ENCODE measurements at places on chromosomes 5 and 9. TPM values are rescaled to one million over a fixed set of nuclear protein-coding genes. Genes with fewer than 3 reads are reported as not detected.

DNA sequence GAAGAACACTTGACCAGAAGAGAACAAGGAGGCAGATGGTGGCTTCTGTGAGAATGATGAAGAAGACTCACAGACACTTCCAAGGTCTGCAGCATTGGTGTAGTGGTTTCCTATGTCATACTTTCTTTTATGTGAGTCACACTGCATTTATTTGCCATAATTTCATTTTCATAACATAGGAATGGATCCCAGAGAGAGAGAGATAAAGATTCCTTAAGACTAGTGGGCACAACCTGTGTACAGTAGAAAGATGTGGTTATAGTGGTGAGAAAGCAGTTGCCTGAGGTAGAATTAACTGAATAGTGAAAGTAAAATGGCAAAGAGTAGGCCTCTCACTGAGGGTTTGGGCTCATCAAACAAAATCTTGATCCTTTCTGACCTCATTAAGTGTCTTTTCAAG is 7.6 kb upstream of the CCDC152 start:
- H3K4me3 ChIP-seq = no peak overlapping the region
- no peaks in the 10 kb centered on the region for H3K36me3 ChIP-seq
- H3K27ac ChIP-seq = no peak overlapping the region
- no peaks in the 10 kb centered on the region for H3K27me3 ChIP-seq

DNA sequence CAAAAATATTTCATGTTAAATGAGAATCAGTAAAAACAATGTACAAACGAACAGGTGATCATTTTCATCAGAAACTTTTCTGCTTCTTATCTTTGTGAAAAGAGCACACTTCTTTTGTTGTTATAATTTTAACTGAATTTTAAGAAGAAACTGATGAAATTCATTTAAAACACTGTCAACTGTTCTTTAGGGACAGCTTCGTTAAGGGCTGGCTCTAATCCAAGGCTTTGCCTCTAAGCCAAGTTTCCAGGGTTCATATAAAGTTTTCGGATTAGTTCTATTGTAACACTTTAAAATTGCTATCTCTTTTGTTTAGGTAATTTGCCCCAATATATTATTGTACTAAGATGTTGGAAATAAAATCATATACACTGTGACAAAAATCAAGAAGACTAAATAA is 559.2 kb downstream of the TUSC1 start:
- no peaks in the 10 kb centered on the region for H3K36me3 ChIP-seq
- no peaks in the 10 kb centered on the region for H3K4me1 ChIP-seq
- DNase-seq = no peak
- H3K4me3 ChIP-seq = no peak overlapping the region

The HTR4 gene
- 21.5 TPM for total RNA-seq

- H3K27me3 ChIP-seq = no peaks in the 10 kb centered on the region
- H3K4me1 ChIP-seq = no peaks in the 10 kb centered on the region
- DNase-seq = no peak
- no peak overlapping the region for H3K4me3 ChIP-seq
- H3K36me3 ChIP-seq = peaks cover 2% of the 10 kb centered on the region
Measured at GRCh38 chr9:83656032-83656680, 33.2 kb downstream of the IDNK start.

DNA sequence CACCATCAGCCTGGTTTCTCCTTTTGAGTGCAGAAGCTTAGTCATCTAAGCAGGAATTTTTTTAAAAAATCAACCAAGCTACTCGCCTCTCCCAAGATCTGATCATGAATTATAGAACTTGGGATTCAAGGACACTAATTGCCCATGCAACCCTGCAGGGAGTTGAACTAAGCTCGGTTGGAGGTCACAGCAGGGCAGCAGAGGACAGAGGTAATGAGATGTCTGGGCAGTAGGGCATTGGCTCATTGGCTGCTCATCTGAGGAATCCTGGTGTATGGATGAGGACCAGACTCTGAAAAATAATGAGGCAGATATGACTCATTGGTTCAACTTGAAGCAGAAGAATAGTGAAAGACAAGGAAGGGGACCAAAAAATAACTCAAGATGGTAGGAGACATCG is 111.8 kb upstream of the TLE1 start:
- H3K27ac ChIP-seq = no peak overlapping the region
- no peak overlapping the region for H3K4me3 ChIP-seq
- no peak for DNase-seq
- H3K36me3 ChIP-seq = no peaks in the 10 kb centered on the region
- no peaks in the 10 kb centered on the region for H3K27me3 ChIP-seq
- no peaks in the 10 kb centered on the region for H3K4me1 ChIP-seq

DNA sequence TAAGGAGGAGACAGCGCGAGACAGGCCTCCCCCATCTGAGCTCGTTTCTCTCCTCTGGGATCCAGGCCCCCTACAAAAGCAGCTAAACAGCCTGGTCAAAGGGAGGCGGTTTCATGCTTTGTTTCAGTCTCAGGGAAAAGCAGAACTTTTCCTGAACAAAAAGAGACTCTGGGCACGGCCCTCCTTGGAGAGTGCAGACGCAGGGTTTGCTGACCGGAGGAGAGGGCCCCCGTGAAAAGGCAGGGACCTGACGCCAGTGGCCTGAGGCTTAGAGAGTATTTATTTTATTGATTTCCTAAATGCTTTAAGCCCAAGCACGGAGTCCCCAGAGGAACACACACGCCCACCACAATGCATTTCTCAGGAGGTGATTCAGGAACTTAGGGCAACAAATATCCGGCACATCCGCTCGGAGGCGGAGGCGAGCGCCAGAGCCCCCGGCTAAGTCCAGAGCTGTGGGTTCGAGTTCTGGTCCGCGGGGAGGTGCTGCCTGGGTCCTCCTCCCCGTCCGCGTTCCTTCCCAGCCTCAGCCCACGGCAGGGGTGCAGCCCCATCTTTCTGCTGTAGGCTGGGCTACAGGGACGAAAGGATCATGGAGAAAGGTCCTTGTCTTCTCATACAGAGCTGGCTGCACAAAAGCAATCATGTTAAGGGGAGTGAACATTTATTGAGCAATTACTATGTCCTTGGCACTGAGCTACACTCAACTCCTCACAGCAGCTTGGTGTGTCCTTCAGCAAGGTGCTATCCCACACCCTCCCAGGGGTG is 40.0 kb downstream of the PTGES start:
- H3K4me3 ChIP-seq = no peak overlapping the region
- H3K36me3 ChIP-seq = no peaks in the 10 kb centered on the region
- H3K27ac ChIP-seq = peak overlapping the region; percentile 9
- H3K4me1 ChIP-seq = no peaks in the 10 kb centered on the region
- DNase-seq = no peak
- no peaks in the 10 kb centered on the region for H3K27me3 ChIP-seq

GRCh38 chr5:96669909-96670308 is 7.7 kb downstream of the CAST start:
- DNase-seq = no peak
- H3K4me3 ChIP-seq = no peak overlapping the region
- no peaks in the 10 kb centered on the region for H3K27me3 ChIP-seq

GRCh38 chr5:133261993-133262392 is 210.2 kb downstream of the HSPA4 start:
- no peaks in the 10 kb centered on the region for H3K36me3 ChIP-seq
- H3K4me1 ChIP-seq = no peaks in the 10 kb centered on the region
- H3K27me3 ChIP-seq = no peaks in the 10 kb centered on the region
- H3K4me3 ChIP-seq = no peak overlapping the region
- H3K27ac ChIP-seq = no peak overlapping the region

DNA sequence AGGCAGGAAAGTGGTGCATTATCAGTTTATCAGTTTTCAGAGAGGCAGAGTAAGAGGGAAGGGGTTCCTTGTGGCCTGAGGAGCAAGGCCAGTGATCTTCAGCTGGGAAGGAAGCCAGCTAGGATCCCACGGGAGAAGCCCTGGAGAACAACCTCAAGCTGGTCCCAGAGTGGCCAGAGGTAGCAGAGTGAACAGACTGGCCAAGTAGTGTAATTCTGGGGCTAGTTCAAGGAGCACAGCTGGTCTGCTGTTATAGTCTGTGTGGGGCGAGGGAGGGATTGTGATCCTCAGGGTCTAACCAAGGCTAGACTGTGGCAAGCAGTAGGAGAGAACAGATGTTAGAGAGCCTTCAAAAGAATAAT is 164.6 kb downstream of the CARTPT start:
- no peak overlapping the region for H3K27ac ChIP-seq
- no peaks in the 10 kb centered on the region for H3K4me1 ChIP-seq
- H3K36me3 ChIP-seq = no peaks in the 10 kb centered on the region

GRCh38 chr5:66174338-66174737 is 30.2 kb downstream of the SREK1 start:
- peaks cover 86% of the 10 kb centered on the region for H3K36me3 ChIP-seq
- H3K27me3 ChIP-seq = no peaks in the 10 kb centered on the region
- H3K27ac ChIP-seq = no peak overlapping the region
- no peaks in the 10 kb centered on the region for H3K4me1 ChIP-seq

The TLX3 gene
- total RNA-seq = not detected

GRCh38 chr5:176560364-176560763 is 11.2 kb downstream of the CDHR2 start:
- H3K27ac ChIP-seq = no peak overlapping the region
- H3K36me3 ChIP-seq = peaks cover 5% of the 10 kb centered on the region
- peaks cover 3% of the 10 kb centered on the region for H3K4me1 ChIP-seq
- no peak for DNase-seq
- no peaks in the 10 kb centered on the region for H3K27me3 ChIP-seq

DNA sequence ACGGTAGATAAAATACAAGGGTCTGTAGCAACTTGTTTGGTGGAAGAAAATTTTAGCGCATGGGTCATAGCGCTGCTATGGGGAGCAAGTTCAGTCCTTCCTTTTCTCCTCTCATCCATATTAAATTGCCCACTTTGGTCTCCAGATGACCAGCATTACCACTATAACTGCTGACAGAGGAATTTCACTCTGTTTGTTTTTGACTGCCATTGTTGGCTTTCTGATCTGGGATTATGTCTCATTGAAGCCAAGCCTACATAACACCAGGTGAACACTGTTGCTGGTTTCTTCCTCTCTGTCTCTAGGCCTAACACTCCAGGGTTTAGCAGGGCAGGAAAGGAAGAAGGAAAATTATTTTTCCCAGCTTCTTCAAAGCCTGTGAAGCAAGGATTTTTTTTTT is 6.6 kb upstream of the SUB1 start:
- H3K27ac ChIP-seq = no peak overlapping the region
- H3K4me3 ChIP-seq = no peak overlapping the region
- no peaks in the 10 kb centered on the region for H3K4me1 ChIP-seq
- H3K27me3 ChIP-seq = no peaks in the 10 kb centered on the region
- no peaks in the 10 kb centered on the region for H3K36me3 ChIP-seq

DNA sequence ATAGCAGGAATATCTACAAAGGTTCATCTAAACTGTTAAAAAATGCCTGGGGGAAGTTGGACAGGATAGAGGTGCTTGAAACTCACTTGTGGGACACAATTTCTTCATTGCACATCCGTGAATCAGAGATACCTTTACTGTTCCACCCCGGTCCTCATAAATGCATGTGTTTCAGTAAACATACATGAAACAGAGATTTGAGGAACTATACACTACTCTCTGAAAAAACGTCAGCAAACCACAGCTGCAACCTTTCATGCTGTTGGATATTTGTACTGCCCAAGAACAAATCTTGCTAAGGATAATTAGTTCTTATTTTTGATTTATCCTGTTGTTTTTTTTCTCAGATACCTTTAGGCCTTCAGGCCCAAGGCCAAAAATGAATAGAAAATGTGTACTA is 337.3 kb downstream of the KDM4C start:
- H3K36me3 ChIP-seq = no peaks in the 10 kb centered on the region
- H3K4me1 ChIP-seq = no peaks in the 10 kb centered on the region
- no peak overlapping the region for H3K4me3 ChIP-seq
